ENCODE measurements at places on chromosomes 3 and 15. TPM values are rescaled to one million over a fixed set of nuclear protein-coding genes. Genes with fewer than 3 reads are reported as not detected.

The GMNC gene
- not detected for total RNA-seq

The DUOXA2 gene
- total RNA-seq, result not detected

The TMIE gene
- 0.76 TPM for total RNA-seq

The IGSF10 gene
- 1.2 TPM for total RNA-seq

GRCh38 chr15:78192826-78193594 is 41.4 kb downstream of the ACSBG1 start:
- no peak for DNase-seq

GRCh38 chr3:154193000-154193615 is 71.9 kb downstream of the ARHGEF26 start:
- no peak for DNase-seq

DNA sequence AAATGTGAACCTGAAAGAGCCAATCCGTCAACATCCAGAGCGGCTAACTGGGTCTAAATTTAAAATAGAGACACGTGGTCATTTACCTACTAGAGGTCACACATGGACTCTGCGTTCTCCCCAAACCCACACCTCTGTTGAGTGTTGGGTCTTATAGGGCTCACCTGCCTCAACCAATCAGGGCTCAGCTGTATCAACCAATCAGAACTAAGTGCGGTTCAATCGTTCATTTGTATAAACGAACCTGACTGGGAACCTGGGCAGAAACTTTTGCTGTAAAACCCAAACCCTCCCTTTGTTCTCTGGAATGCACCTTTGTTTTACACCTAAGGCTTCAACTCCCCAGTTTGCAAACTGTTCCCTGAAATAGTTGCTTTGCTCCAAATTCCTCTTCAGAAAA is 8.9 kb downstream of the DNAAF4 start:
- DNase-seq, result no peak

DNA sequence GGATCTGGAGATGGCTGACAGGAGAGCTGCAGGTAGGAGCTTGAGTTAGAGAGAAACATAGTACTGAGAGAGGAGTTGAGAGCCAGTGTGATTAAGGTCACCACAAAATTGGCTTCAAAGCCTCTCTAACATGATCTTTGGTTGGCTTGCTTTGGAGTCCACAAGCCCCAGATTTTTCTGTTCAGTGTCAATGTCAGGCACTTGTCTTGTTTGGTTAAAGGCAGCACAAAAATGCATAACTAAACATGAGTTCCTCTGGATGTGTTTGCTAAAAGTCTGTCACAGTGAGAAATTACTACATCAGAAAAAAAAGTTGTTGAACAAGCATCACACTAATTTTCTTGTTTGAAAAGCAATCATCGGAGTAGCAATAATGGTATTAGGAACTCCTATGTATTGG is 440.5 kb downstream of the NTRK3 start:
- no peak for DNase-seq
